ENCODE measurements at places on chromosomes 6 and 20.
A peak's percentile ranks its signal among the peaks of the same experiment; 100 is the strongest.

GRCh38 chr20:38610521-38610920 lies 8.9 kb downstream of the ARHGAP40 start:
- no peak for DNase-seq
- no peaks in the 10 kb centered on the region for H3K27me3 ChIP-seq
- H3K4me1 ChIP-seq, result peaks cover 20% of the 10 kb centered on the region
- peaks cover under 1% of the 10 kb centered on the region for H3K36me3 ChIP-seq

DNA sequence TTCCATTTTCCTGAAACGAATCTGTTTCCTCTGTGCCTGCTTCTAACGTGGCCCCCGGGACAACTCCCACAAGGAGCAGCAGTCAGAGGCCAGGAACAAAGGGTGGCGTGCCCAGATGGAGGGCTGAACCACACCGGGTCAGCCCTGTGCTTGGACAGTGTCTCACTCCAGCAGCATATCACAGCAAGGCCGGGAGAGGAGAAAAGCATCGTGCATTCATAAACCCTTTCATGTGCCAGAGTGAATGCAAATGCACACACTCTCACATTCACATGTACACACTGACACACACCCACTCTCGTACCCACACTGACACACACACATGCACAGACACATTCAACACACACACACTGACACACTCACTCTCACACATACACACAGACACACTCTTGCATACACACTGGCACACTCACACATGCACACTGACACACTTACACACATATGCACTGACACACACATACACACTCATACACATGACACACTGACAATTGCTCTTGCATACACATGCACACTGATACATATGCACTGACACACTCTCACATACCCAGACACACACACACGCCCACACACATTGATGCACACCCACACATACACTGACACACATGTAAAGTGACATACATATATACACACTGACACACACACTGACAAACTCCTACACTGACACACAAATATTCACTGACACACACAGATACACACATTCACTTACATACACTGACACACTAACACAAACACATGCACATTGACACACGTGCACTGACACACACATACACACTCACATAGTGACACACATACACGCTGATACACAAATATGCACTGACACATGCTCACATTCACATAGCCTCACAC lies 237.0 kb downstream of the LRFN2 start:
- DNase-seq, result peak; percentile 48
- no peaks in the 10 kb centered on the region for H3K27me3 ChIP-seq
- H3K36me3 ChIP-seq, result no peaks in the 10 kb centered on the region
- peaks cover 4% of the 10 kb centered on the region for H3K4me1 ChIP-seq
- H3K4me3 ChIP-seq, result no peak overlapping the region
- no peak overlapping the region for H3K27ac ChIP-seq

DNA sequence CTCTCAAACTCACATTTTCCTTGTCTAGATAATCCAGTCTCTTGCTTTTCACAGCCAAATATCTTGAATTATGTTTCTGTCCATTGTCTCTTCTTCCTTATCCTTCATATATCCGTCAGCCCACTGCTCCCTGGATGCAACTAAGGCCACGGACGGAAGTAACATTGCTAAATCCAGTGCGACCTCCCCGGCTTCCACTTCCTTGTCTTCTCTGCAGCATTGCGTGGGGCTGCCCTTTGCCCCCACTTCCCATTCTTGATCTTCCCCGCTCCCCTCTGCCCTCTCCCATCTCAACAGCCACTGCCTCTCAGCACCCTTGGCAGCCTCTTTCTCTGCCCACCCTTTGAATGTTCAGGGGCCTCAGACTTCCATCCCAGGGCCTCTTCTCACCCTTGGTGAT lies 190.4 kb upstream of the UST start:
- no peak overlapping the region for H3K27ac ChIP-seq
- no peaks in the 10 kb centered on the region for H3K4me1 ChIP-seq
- peaks cover 9% of the 10 kb centered on the region for H3K27me3 ChIP-seq
- H3K4me3 ChIP-seq, result no peak overlapping the region
- no peak for DNase-seq

DNA sequence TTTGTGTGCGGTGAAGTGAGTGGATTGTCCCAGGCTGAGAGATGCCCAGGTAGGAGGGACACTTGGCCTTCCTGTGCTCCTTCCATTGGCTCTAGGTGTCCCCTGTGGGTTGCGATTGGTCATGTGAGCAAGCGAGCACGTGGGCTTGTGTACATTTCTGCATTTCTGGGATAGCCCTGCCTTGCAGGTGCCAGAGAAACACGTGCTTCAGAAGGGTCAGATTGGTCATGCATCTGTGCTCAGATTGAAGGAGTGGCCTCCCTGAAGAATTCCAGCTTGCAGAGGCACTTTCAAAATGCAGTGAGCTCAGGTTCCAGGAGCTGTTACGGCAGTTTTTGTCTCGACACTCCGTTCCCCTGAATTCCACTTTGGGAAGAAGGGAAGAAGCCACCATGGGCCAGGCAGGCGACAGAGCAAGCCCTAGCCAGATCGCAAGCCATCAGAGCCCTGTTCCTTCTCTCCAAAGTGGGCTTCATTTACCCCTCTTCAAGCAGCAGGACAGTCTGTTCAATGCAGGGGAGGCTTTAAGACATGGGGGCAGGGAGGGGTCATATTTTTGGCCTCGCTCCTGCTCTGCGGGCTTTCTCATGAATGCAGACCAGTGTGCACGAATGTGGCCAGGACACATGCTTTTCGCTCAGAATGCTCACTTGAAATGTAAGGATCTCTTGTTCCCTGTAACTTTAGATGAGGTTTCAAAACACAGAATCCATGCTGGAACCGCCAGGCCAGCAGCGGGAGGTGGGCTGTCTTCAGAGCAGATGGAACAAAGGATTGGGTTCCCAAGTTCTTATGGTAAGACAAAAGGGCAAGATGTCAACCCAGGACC lies 78.6 kb upstream of the AKAP12 start:
- DNase-seq, result no peak
- H3K4me1 ChIP-seq, result no peaks in the 10 kb centered on the region
- peak overlapping the region; percentile 6 for H3K27ac ChIP-seq
- H3K36me3 ChIP-seq, result no peaks in the 10 kb centered on the region
- H3K27me3 ChIP-seq, result no peaks in the 10 kb centered on the region
- H3K4me3 ChIP-seq, result no peak overlapping the region

- H3K4me1 ChIP-seq, result no peaks in the 10 kb centered on the region
- H3K27ac ChIP-seq, result no peak overlapping the region
- no peaks in the 10 kb centered on the region for H3K27me3 ChIP-seq
- no peak overlapping the region for H3K4me3 ChIP-seq
Observed at GRCh38 chr6:169365567-169366257, 112.1 kb upstream of the THBS2 start.

- no peak for DNase-seq
- H3K27me3 ChIP-seq, result no peaks in the 10 kb centered on the region
- H3K4me3 ChIP-seq, result no peak overlapping the region
- H3K36me3 ChIP-seq, result no peaks in the 10 kb centered on the region
- H3K27ac ChIP-seq, result no peak overlapping the region
Observed at GRCh38 chr20:1702328-1702727, 44.7 kb upstream of the SIRPG start.

DNA sequence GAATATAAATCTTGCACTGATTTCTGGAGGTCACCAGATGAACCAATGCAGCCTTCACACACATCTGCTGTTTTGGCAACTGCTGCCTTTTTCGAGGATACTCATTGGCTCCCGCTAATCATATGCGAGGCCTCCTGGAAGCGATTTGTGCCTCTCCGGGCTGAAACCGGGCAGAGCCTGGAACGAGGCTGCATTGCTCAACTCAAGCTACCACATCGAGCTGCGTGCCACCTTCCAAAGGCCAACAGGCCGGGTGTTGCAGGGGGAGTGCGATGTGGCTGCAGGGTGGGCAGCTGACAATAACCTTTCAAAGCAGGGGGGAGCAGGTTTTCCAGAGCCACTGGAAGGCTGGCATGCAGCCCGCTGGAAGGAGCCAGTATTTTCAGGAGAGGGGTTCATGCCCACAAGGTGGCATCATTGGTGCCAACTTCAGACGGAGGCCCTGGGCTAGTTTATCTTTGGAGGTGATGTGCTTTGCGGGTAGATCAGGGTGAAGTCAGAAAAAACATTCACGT lies 122.6 kb upstream of the IFNGR1 start:
- no peaks in the 10 kb centered on the region for H3K36me3 ChIP-seq
- H3K27ac ChIP-seq, result no peak overlapping the region
- peaks cover 15% of the 10 kb centered on the region for H3K27me3 ChIP-seq
- no peaks in the 10 kb centered on the region for H3K4me1 ChIP-seq

- no peak overlapping the region for H3K4me3 ChIP-seq
- no peak overlapping the region for H3K27ac ChIP-seq
- no peak for DNase-seq
- no peaks in the 10 kb centered on the region for H3K36me3 ChIP-seq
- no peaks in the 10 kb centered on the region for H3K4me1 ChIP-seq
Observed at GRCh38 chr6:136763716-136764516, 28.4 kb downstream of the MAP3K5 start.

- H3K4me1 ChIP-seq, result no peaks in the 10 kb centered on the region
- peak; percentile 62 for DNase-seq
- H3K4me3 ChIP-seq, result no peak overlapping the region
- no peaks in the 10 kb centered on the region for H3K27me3 ChIP-seq
- no peaks in the 10 kb centered on the region for H3K36me3 ChIP-seq
- H3K27ac ChIP-seq, result no peak overlapping the region
Observed at GRCh38 chr20:20780127-20780824, 67.8 kb upstream of the RALGAPA2 start.

DNA sequence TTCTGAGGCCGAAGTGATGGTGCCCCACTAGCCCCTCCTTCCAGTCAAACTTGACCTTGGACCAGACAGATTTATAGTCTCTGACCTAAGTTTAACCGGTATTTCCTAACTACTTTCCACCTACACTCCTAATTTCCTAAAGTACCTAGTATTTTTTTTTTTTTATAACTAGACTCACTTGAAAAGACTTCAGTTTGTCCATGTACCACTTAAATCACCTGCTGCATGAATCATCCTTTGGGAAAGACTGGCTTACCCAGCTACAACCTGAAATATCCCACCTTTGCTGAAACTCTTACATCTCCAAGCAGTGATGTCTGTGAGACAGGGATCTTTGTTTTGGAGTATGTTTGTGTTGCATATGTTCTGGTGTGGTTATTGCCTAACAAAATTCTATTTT lies 71.1 kb downstream of the ZDHHC14 start:
- H3K27ac ChIP-seq, result no peak overlapping the region
- no peak for DNase-seq
- no peaks in the 10 kb centered on the region for H3K27me3 ChIP-seq
- H3K4me1 ChIP-seq, result no peaks in the 10 kb centered on the region
- H3K4me3 ChIP-seq, result no peak overlapping the region

DNA sequence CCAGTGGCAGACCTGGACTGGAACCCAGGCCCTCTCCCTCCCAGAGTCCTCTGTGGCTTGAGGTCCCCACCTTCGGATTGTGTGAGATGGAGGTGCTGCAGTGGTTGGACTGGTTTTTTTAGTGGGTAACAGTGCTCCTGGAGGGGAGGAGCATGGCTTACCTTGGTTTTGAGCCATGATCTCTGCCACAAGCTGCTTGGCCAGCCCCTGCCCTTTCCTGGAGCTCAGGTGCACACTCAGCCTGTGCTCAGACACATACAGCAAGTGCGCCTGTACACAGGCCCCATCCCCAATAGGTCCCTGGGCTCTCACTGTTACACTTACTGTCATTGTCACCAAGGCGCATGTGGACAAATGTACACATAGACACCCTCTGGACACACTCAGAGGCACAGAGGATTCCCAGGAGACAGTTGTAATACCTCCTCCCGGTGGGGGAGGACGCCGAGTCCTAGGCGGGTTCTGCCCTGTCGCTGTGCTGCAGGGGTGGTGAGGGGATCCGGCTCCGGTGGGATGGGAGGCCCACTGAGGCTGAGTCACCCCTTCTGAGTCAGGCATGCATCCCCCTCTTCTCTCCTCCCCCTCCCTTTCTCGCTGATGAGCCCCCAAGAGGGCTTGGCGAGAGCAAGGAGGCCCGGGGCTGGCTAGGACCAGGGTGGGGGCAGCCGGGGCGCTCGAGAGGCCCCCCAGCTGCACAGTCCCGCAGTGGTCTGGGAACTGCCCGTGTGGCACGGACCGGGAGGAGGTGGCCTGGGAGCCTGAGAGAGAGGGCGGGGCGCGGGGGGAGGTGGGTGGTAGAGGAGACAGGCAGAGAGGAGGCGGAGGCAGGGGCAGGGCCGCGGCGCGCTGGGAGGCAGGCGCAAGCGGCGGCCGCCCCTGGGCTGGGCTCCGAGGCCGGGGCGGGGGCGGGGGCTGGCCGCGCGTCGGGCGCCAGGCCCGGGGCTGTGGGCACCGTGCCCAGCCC lies 522 bp upstream of the EPB41L1 start:
- H3K4me3 ChIP-seq, result peak overlapping the region; percentile 76
- no peak overlapping the region for H3K27ac ChIP-seq
- H3K36me3 ChIP-seq, result no peaks in the 10 kb centered on the region
- H3K4me1 ChIP-seq, result no peaks in the 10 kb centered on the region

DNA sequence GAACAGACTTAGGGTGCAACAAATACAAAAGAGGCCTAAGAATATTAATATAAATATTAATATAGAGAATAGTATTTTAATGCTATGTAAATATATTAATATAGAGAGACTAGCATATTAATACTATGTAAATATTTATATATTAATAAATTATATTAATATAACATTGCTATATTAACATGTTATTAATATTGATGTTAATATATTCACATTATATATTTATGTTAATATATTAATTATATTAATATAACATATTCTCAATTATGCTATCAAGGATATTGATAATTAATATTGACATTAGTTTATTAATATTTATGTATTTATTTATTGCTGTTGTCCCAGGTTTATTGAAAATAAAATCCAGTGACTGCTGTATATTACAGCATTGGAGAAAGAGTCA lies 1.1 kb upstream of the MAS1L start:
- no peaks in the 10 kb centered on the region for H3K4me1 ChIP-seq
- no peaks in the 10 kb centered on the region for H3K27me3 ChIP-seq
- no peaks in the 10 kb centered on the region for H3K36me3 ChIP-seq

- H3K36me3 ChIP-seq, result no peaks in the 10 kb centered on the region
- no peak for DNase-seq
- H3K27ac ChIP-seq, result no peak overlapping the region
- H3K4me3 ChIP-seq, result no peak overlapping the region
- no peaks in the 10 kb centered on the region for H3K4me1 ChIP-seq
Observed at GRCh38 chr20:61405007-61405406, 152.9 kb downstream of the CDH4 start.

GRCh38 chr6:33716379-33716778 lies 4.9 kb upstream of the UQCC2 start:
- H3K27me3 ChIP-seq, result no peaks in the 10 kb centered on the region
- no peak overlapping the region for H3K27ac ChIP-seq
- no peak overlapping the region for H3K4me3 ChIP-seq
- H3K36me3 ChIP-seq, result no peaks in the 10 kb centered on the region

DNA sequence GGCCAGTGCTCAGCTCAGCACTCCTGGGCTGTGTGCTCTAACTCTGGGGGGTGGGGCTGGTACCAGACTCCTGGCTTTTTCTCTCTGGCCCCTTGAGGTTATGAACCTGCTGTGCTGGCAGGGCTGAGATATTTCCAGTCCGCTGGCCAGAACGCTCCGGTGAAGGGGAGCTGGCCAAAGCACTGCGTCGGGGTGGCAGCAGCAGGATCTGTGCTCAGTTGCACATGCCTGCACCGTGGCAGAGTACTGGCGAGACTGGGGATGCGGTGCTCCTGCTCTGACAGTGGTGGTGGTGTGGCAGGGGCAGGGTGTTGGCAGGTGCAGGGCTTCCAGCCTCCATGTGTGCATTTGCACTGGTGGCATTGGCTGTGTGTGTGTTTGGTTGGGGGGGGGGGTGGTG lies 374.4 kb downstream of the PHF3 start:
- H3K4me1 ChIP-seq, result no peaks in the 10 kb centered on the region
- no peaks in the 10 kb centered on the region for H3K27me3 ChIP-seq
- H3K4me3 ChIP-seq, result no peak overlapping the region
- H3K36me3 ChIP-seq, result no peaks in the 10 kb centered on the region
- no peak overlapping the region for H3K27ac ChIP-seq
